Left cardiac atrium (tissue), 4 donors: ENCODE measurements at places on chromosomes 1 and 21.

GRCh38 chr1:205976708-205977401 lies 26.3 kb downstream of the RAB7B start:
- peak; percentile 66 for DNase-seq

DNA sequence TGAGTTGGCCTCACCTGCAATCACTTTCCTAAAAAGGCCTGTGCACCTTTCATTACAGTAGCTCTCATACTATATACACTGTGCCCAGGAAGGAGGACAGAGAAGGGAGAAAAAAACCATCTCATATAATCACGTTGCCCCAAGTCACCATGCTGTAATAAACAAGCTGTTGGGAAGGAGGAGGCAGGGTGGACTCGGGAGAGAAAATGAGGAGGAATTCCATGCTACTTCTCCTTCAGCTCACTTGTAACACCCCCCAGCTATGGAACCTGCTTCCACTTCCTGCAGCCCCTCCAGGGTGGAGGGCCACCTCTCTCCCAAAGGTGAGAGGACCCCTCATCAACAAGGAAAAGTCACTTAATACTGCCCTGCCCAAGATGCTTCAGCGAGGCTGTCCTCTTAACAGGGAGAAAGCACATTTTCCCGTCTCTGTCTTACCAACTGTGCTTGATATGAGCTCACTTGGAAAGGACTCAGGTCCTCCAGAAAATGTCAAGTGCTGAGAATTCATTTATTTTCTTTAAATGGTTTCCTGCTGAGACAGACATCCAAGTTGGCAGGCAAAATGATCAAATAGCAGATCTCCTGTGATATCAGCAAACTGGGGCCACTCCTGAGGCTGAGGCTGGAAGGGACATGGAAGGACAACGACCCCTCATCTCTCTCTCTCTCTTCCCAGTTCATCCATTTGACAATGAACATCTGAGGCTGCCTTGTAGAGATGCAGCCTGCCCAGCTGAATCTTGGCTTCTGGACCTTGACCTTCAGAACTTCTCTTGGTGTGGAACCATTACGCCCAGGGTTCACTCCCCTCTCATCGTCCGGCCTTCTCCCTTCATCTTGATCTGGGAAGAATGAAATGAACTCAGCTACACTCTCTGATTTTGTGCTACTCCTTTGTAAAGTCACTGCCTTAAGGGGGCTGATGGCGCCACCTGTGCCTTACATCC lies 54.0 kb downstream of the CAPN9 start:
- DNase-seq: no peak

DNA sequence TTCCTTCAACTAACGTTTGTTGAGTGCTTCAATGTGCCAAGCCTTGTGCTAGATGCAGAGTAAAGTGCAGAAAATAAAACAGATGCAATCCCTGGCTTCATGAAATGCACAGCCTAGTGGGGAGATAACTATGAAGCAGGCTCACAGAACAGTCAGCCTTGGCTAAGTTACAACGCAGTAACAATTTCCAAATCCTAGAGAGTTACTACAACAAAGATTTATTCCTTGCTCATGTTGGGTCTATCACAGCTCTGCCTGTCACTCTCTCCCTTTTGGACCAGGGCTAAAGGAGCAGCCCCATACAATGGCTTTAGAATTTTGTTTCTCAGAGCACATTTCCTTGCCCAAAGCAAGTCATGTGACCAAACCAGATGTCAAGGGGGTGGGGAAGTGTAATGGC lies 359.8 kb downstream of the ZNF326 start:
- DNase-seq: no peak

DNA sequence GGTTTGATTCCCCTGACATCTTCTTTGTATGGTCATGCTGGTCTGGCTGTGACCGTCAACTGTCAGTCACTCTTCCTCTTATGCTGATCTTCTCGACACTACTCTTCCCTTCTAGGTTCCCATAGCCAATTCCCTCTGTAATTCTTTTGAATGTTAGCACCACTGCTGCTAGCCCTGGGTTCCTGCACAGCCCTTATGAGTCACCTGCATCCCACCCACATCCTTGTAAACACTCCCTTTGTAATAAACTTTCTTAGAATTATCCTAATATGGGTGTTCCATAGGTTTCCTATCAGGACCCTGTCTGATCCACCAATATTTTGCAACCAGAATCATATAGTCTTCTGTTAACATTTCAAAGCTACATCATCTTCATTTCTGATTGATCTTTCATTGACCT lies 37.1 kb downstream of the JUN start:
- DNase-seq: no peak

DNA sequence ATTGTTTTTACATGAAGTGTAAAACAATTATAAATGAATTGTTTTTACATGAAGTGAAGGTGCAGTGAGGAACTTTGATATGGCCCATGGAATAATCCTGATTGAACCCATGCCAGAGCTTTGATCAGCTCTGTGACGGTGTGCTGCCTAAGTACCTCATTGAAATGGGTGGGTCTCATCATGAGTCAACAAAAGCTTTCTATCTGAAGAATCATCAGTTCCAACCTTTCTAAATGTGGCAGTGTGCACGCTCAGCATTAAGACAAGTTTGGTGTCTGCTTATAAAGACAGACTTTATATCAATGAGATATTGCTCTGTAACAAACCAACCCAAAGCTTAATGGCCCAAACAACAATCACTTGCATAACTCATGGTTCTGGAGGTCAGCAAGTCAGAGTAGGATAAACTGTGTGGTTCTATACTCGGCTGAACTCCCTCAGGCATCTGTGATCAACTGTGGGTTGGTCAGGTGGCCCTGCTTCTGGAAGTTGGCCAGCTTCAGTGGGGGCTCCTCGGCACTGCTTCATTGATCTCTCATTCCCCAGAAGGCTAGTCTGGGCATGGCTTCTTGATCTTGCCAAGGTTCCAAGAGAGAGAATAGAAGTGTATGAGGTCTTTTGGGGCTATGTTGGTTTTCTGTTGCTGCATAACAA lies 258.0 kb downstream of the LTN1 start:
- no peak for DNase-seq

- no peak for DNase-seq
Observed at GRCh38 chr1:177476676-177477075, 305.9 kb downstream of the BRINP2 start.

- peak; percentile 20 for DNase-seq
Observed at GRCh38 chr21:45419162-45419561, 14.2 kb downstream of the COL18A1 start.

DNA sequence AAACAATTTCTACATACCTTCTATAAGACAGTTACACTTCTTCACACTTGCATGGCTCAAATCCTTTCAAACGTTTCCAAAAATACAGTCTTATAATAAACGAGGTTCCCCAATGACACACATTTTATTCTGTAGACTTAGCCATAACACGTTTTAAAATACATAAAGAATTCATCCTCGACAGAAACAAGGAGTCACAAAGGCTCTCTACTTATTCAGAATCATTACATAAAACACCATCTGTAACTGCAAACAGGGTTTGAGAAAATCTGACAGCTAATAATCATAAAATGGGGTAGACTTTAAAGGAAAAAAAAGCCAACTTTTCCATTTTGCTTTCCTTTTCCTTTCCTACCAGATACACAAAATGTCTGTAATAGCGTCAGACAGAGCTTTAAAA lies 1.8 kb downstream of the PIK3R3 start:
- DNase-seq: no peak

DNA sequence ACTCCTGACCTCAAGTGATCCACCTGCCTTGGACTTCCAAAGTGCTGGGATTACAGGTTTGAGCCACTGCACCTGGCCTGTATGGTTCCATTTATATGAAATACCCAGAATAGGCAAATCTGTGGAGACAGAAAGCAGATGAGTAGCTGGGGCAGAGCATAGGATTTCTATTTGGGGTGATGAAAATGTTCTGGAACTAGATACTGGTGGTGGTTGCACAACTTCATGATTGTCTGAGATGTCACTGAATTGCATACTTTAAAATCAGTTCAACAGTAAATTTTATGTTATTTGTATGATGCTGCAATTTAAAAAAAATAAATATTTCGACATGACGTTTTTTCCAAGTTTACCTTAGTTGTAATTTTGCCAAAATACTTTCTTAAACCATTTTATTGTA lies 23.9 kb downstream of the ITSN1 start:
- no peak for DNase-seq

DNA sequence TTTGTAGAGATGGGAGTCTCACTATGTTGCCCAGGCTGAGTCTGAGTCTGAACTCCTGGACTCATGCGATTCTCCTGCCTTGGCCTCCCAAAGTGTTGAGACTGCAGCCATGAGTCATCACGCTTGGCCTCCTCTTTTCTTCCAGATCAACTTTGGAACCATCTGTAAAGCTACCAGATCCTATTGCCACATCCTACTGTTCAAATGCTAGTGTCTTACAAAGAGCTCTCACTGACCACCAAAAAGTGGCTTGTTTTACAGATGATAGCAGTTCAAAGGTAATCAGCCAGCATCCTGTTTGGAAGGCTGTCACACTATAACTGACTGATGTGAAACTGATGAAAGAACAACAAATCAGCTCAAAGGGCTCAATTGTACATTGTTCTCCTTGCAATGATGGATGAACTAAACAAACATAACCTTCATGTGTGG lies 221.6 kb downstream of the AKT3 start:
- no peak for DNase-seq

DNA sequence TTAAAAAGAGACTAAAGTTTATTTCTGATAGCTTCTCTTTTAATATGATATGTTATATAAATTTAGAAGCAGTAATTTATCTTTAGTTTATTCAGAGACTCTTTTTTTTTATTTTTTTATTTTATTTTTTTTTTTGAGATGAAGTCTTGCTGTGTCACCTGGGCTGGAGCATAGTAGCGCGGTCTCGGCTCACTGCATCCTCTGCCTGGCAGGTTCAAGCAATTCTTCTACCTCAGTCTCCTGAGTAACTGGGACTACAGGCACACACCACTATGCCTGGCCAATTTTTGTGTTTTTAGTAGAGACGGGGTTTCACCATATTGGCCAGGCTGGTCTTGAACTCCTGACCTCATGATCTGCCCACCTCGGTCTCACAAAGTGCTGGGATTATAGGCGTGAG lies 89.6 kb downstream of the DISP1 start:
- no peak for DNase-seq

- DNase-seq: no peak
Observed at GRCh38 chr1:245939756-245940345, 567.2 kb downstream of the SMYD3 start.

- peak; percentile 69 for DNase-seq
Observed at GRCh38 chr1:53025034-53025768, 36.8 kb upstream of the PODN start.

DNA sequence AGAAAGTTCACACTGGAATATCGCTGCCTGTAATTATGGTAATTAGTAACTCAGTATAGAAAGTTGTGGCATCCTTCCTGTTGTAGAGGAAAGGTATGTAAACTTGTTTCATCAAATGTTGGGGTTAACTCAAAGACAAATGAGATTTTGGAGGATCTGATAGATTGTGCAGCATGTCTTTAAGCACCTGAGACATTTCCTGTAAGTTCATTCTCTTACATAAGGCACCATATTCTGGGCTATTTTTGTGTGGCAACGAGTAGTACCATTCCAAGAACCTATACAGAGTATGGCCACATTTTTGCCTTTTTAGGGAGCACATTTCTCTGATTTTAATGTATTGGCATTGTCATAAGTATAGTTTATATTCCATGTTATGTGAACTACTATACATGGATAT lies 88.8 kb downstream of the CDC14A start:
- DNase-seq: no peak

DNA sequence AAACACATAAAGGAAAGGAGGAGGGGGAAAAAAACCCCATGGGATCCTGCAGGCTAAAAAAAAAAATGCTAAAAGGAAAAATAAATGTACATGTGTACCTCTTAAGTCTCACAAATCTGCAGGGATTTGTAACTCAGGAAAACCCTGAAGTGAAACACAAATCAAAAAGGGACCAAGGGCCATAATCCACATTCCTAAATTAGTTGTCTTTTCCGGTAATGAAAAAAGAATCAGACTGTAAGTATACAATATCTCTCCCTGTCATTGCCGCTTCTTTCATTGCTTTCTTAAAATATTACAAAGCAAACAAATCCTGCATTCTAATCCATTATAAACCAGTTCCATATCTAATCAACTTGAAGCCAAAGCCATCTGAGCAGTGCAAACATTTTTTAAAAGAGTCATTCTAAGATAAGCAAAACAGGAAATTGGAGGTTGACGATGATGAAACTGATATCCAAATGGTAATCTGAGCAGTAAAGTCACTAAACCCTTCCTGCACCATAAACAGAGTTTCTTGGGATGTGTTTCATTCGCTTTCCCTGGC lies 58.7 kb upstream of the SIM2 start:
- DNase-seq: no peak

GRCh38 chr21:37364722-37365121 lies 1.9 kb upstream of the DYRK1A start:
- DNase-seq: no peak

GRCh38 chr1:53203466-53203865 lies 6.8 kb downstream of the CPT2 start:
- DNase-seq: no peak

GRCh38 chr1:226132728-226133503 lies 53.6 kb downstream of the ACBD3 start:
- DNase-seq: peak; percentile 10

DNA sequence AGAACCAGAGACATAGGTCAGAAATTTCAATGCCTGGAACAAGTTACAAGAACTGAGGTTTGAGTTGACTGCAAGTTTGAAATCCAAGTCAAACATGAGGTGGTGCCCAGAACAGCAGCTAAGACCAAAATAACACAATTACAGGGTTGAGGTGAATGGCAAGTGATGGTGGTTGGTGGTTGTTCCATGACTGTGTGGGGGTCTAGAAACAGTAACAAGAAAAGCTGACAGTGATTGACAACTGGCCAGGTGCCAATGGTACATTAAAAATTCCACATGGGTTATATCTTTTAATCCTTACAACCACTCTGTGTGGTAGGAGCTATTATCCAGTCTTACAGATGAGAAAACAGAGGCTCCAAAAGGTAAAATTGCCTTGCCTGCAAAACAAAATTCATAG lies 32.0 kb downstream of the RIMS3 start:
- DNase-seq: no peak

GRCh38 chr1:186648613-186649012 lies 31.6 kb downstream of the PTGS2 start:
- DNase-seq: no peak

GRCh38 chr1:39992234-39992633 lies 37.3 kb downstream of the MFSD2A start:
- no peak for DNase-seq

GRCh38 chr1:239897458-239897857 lies 194.2 kb upstream of the FMN2 start:
- no peak for DNase-seq

DNA sequence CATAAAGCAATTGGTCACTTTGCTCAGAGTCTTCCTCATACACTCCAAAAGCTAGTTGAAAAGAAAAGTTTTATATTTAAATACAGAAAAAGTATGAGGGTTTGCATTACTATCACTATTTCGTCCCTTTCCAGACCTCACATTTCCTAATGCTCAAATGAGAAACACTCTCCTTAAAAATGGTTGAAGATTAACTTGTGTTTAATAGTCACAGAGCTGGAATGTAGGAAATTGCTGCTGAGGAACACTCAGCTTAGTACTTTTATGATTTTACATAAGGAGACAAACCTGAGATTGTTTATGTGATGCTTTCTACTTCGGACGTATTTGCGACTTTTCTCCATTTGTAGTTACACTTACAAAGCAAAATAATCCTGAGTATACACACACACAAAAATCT lies 39.8 kb downstream of the MYSM1 start:
- no peak for DNase-seq
